CD4-positive, CD25-positive, alpha-beta regulatory T cell (primary cell): ENCODE measurements at places on chromosomes 3 and 15. TPM values are rescaled to one million over a fixed set of nuclear protein-coding genes. Genes with fewer than 3 reads are reported as not detected.

DNA sequence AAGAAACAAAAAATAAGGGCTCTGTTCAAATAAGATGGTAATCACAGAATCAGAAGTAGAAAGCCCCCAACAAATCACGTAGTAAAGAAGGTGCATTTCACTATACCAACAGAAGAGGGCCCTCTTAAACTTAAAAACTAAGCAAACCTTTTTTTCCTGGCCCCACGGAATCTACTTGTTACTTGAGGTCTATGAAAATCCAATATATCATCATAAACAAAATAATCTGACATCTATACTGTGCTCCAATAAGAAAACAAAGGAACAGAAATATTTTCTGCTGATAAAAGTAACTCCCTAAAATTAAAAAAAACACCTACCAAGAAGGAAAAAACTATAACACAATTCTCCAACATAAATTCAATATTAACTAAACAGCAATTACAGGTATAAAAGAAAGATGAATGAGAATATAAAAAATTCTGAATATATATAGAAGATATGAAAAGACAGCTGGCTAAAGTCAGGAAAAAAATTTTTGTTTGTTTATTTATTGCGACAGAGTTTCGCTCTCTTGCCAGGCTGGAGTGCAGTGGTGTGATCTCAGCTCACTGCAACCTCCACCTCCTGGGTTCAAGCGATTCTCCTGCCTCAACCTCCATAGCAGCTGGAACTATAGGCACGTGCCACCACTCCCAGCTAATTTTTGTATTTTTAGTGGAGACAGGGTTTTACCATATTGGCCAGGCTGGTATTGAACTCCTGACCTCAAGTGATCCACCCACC lies 81.8 kb downstream of the CLASP2 start:
- H3K27me3 ChIP-seq: no peaks in the 10 kb centered on the region
- no peak overlapping the region for H3K27ac ChIP-seq
- peaks cover 6% of the 10 kb centered on the region for H3K36me3 ChIP-seq
- no peaks in the 10 kb centered on the region for H3K4me1 ChIP-seq
- DNase-seq: peak; percentile 57

- H3K36me3 ChIP-seq: no peaks in the 10 kb centered on the region
- H3K27me3 ChIP-seq: no peaks in the 10 kb centered on the region
- DNase-seq: no peak
- no peak overlapping the region for H3K4me3 ChIP-seq
- H3K4me1 ChIP-seq: no peaks in the 10 kb centered on the region
- no peak overlapping the region for H3K27ac ChIP-seq
Observed at GRCh38 chr3:23752126-23752525, 53.6 kb upstream of the UBE2E1 start.

GRCh38 chr3:108171106-108171505 lies 51.1 kb downstream of the IFT57 start:
- H3K4me1 ChIP-seq: no peaks in the 10 kb centered on the region
- DNase-seq: no peak
- no peak overlapping the region for H3K27ac ChIP-seq
- H3K36me3 ChIP-seq: peaks cover 2% of the 10 kb centered on the region

GRCh38 chr3:193573403-193574191 lies 18.9 kb upstream of the ATP13A4 start:
- H3K4me1 ChIP-seq: no peaks in the 10 kb centered on the region
- DNase-seq: no peak
- no peaks in the 10 kb centered on the region for H3K27me3 ChIP-seq
- no peak overlapping the region for H3K27ac ChIP-seq

Gene RASL12
- total RNA-seq: not detected

Gene DAZL
- not detected for total RNA-seq

DNA sequence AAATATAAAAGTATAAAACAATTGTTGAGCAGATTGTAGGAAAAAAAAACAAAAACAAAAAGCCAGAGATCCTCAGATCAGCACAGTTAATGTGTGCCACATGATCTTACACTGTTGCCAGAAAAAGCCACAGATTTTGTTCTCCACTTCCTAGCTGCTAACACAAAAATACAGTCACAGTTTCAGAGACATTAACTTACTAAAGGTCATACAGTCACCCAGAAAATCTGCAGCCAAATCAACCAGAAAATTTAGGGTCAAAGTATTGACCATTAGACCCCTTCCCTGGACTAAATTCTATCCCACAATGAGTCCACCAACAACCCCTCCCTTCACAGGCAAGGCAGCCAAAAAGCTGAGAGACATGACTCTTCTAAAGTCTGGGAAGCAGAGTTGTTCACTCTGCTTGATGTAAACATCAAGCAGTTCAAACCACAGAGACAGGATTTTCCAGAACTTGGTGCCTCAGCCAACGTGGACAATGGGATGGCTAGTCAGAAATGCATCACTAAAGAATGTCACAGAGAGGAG lies 59.1 kb downstream of the SST start:
- no peak overlapping the region for H3K27ac ChIP-seq
- peaks cover 14% of the 10 kb centered on the region for H3K27me3 ChIP-seq
- H3K4me1 ChIP-seq: no peaks in the 10 kb centered on the region
- H3K4me3 ChIP-seq: no peak overlapping the region

Gene C3orf52
- total RNA-seq: 0.59 TPM

DNA sequence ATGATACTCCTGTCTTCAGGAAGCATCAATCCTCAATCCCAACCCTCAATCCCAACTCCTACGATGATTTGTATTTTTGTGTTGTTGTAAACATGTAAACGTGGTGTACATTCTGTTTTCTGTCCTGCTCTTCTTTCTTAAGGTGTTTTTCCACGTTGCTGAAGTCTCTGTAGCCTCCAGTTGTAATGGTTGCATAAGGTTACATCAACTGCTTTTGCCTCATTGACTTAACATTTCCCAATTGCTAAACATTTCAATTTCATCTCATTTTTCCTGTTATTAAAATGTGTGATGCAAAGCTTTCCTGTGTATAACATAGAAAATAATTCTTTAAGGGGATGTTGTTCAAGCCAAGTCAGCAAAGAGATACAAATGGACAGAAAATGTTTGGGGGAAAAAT lies 33.4 kb downstream of the HRH1 start:
- H3K36me3 ChIP-seq: no peaks in the 10 kb centered on the region
- no peak overlapping the region for H3K4me3 ChIP-seq
- H3K27me3 ChIP-seq: peaks cover 2% of the 10 kb centered on the region
- no peak for DNase-seq
- H3K4me1 ChIP-seq: no peaks in the 10 kb centered on the region
